AML-193 (cell line): ENCODE measurements at places on chromosomes 16 and 17.

DNA sequence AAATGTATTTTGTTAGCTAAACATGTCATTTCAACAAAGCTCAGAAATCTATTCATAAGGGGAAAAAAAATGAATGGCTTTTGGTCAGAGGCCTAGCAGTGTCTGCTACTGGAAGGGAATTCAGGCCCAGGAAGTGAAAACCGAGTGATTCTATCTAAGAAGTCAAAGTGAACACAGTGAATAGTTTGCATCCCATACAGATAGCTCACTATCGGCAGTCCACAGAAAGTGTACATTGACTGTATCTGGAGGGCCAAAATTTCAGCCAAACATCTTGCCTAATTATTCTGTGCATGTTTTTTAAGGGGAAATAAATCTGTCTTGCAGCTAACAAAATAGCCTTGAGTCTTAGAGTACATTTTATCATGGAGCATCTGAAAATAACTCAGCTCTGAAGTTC is 214.4 kb upstream of the CACNG5 start:
- DNase-seq: no peak

DNA sequence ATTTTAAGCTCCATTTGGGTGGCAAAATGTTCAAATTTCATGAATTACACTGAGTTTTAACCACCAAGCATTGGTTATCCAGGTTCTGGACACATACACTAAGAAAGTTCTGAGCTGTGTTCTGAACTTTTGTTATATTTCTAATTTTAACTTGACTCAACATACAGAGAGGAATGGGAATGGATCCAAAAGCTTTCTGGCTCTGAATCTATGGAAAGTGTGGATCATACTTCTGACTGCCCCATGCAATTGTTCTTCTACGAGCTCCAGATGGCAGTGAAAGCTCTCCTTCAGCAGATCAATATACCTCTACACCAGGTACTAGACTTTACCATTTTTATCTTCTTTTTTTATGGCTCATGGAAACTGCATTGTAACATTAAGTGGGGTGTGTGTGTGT is 113.0 kb upstream of the NOG start:
- DNase-seq: no peak

- DNase-seq: no peak
Observed at GRCh38 chr16:66400503-66401380, 26.4 kb upstream of the BEAN1 start.

DNA sequence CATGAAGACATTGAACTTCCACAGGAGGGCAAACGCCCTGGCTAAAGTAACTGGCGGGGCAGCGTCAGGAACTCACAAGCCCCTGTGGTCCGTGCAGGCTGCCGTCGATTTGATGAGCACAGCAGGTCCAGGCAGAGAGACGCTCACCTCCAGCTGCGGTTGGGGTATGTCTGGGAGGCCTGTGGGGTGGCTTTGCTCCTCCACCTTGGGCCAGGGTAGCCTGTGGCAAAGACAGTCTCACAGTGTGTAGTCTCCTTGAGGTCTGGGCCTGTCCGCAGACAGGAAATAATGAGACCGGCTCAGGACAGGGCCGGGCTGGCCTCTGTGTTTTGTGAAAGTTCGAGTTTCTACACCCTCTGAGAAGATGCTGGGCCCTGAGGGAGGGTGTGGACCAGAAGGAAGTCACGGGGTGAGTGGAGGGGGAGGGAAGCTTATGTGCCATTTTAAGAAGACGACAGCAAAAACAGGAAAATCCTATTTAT is 103.3 kb downstream of the METRNL start:
- no peak for DNase-seq

DNA sequence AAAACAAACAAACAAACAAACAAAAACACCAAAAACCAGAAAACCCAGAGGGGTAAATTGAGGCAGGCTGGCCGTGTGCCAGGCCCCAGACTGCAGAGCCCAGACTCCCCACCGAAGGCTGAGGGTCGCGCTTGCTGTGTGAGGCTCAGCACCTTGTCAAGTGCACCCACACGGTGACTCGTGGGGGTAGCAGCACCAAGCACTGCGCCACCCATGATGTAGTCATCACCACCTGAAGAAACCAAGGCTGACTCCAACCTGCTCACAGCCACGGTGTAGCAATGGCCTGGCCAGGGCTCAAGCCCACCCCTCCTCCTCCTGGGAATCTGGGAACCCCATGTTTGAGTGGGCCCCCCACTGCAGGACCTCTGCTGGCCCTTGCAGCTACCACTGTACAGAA is 11.9 kb downstream of the MCRIP1 start:
- DNase-seq: no peak

GRCh38 chr16:59053911-59054310 is 319.8 kb upstream of the GOT2 start:
- no peak for DNase-seq

DNA sequence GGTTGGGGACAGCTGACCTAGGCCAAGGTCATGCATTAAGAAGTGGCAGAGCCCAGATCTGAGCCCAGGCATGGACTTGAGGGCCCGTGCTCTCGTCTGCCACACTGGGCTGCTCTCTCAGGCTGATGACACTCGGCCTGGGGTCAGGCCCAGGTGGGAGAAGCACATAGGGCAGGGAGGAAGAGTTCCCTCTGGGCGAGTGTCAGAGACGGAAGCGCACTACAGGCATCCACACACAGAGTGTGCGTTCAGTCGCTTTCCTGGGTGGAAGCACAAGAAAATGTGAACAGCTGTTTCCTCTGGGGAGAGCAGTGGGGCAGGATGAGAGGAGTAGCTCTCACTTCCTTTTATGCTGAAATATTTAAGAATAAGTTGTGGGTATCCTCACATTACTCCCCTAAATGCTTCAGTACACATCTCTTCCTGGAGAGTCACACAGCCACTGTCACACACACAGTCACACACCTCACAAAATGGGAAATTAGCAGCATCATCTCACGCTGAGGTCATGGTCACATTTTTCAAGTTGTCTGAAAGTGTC is 59.7 kb downstream of the B9D1 start:
- peak; percentile 48 for DNase-seq

DNA sequence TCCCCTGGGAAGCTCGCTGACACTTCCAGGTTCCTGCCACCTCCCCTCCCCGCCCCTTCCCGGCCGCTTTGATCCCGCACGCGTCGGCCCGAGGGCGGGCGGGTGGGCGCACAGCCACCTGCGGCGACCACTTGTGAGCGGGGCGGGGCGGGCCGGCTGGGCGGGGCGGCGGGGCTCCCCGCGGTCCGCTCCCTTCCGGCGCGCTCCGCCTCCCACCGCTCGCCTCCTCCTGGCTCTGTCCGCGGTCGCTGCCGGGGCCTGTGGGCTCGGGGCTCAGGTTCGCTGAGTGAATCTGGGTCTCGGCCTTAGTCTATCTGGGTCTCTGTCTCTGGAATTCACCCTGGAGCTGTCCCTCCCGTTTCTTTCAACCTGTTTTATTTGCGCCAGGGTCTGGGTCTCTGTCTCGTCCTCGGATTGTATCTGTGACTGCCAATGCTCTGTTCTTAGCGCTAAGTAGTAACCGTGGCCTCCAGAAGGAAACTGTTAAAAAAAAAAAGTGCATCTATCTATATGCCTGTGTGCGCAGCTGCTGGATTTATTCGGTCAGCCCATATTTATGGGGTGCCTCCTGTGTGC is 2.7 kb upstream of the HES7 start:
- DNase-seq: no peak

- no peak for DNase-seq
Observed at GRCh38 chr16:35506898-35507194, 2047.4 kb downstream of the TP53TG3F start.

- DNase-seq: peak; percentile 2
Observed at GRCh38 chr17:12256380-12256995, 235.8 kb downstream of the MAP2K4 start.

DNA sequence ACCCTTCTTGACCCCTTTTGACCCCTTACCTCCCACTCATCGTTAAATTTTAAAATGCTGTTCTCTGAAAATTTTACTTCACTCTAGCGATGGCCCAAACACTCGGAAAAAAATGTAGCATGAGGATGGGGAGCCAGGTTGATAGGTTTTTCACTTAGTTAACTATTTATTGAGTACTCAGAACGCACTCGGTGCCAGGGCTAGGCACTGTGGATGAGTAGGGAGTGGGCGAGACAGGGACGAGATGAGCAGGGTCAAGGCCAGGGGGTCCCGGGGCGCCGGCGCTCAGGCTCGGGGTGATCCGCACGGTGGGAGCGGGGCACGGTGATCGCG is 392 bp downstream of the ZSCAN32 start:
- DNase-seq: no peak

GRCh38 chr17:43660816-43661493 is 767 bp downstream of the MEOX1 start:
- no peak for DNase-seq

DNA sequence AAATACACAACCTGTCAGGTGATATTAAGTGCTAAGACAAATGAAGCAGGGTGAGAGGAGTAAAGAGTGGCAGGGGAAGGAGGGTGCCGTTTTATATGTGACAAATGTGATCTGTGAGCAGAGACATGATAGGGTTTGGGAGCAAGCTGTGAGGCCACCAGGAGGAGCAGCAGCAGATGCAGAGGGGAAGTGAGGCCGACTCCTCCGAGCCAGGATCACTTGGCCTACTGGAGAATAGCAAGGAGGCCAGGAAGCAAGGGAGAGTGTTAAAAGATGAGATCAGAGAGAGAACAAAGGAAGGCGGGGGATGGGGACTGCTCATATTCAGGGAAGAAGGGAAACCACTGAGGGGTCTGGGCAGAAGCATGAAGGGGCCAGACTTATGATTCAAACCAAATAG is 129.4 kb downstream of the TANGO6 start:
- no peak for DNase-seq

DNA sequence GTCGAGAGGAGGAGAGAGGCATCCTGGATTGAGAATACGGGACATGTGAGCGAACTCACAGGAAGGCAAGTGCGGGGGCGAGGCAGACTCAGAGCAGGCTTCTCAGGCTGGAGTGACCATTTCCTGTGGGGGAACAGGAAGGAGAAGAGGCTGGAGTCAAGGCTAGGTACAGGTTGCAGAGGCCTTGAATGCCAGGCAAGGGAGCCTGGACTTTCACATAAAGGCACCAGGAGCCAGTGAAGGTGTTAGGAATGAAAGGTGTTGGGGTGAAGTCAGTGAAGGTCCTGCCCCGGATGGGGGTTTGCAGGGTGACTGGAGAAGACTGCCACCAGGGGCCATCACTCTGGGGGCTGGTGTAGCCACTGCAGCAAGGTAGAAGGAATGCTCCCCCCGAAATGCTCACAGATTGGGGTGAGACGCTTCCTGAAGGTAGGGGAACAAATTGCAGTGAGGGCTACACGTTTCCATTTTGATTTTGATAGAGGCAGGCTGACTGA is 5.3 kb upstream of the GPRC5C start:
- no peak for DNase-seq

- DNase-seq: no peak
Observed at GRCh38 chr16:49980166-49980565, 44.9 kb upstream of the CNEP1R1 start.

GRCh38 chr17:27366437-27366836 is 72.5 kb downstream of the WSB1 start:
- DNase-seq: no peak

DNA sequence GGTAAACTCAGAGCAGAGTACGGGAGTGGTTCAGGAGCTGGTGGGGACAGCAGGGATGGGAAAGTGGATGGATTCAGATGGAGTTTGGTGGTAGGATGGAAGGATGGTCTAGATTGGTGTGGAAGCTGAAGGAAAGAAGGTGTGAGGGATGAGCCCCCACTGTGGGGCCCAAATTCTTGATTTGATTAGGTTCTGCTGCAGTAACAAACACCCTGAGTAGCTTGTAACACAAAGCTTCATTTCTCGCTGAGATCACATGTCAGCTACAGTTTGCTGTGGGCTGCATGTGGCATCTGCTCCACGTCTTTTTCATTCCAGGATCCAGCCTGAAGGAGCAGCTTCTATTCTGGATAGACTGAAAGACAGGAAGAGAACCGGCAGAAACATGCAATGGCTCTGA is 143.8 kb downstream of the IRX3 start:
- no peak for DNase-seq

- no peak for DNase-seq
Observed at GRCh38 chr17:69567130-69567529, 152.6 kb downstream of the MAP2K6 start.

DNA sequence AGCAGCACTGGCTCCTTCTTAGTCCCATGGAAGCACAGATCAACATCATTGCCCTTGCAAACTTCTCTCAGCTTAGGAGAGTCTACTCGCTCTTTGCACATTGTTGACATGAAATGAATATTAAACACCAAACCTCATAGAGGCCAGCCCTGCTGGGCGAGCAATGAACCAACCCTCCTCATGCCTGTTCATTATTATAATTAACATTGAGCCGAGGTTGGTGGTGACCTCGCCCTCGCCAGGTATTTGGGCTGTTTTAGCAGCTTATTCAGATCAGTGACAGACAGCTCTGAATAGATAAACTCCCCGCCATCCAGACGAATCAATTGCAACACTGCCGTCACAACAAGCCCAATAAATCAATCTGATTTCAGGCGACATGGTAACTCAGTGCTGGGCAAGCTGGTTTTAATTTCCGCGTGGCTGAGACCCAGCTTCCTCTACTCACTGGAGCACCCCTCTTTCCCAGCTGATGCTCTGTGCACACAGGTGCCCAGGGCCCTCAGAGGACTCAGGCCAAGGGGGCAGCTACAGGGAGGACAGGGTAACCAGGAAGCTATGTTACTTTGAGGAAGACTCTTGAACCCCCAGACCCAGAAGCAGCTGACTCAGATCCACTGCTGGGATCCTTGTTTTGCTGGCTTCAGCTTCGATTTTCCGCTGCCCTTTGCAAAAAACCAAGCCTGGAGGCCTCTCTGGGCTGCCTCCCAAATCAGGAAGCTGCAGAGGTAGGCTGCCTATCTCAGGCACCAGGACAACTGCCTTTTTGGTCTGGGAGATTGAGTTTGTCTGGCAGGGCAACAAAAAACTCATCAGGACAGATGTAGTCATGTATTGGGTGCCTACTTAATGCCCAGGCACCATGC is 10.7 kb upstream of the SEZ6 start:
- no peak for DNase-seq

- no peak for DNase-seq
Observed at GRCh38 chr16:75660321-75660720, 12.7 kb downstream of the TERF2IP start.

DNA sequence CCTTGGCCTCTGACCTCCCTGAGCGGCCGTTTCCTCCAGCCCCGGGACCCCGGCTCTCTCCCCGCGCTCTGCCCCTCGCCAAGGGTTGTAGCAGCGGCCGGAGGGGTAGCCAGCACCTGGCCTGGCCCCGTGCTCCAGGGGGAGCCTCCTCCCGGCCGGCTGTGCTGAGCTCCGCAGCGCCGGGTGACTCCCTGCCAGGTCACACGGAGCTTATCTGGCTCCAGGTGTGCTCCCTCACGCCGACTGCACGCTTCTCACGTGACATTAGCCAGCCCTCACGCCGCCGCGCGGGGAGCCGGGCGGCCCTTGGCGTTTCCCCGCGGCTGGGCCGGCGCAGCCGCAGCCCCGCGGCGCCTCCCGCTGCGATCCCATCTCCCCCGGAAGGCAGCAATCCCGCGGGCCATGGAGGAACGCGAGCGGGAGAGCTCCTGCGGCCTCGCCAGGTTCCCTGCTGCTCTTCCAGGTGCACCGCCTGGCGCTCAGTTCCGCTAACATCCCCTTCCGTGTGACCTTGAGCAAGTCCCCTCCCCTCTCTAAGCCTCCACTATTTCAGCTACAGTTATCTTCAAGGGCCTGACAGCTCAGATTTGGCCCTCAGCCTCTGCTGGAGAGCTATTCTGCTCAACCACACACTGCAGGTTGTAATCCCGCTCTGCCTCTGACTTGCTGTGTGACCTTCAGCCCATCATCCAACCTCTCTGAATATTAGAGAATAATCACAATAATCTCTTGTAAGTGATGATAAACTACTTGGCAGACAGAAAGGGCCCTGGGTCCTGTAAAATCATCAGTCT is 3.4 kb downstream of the MYO18A start:
- peak; percentile 56 for DNase-seq

- no peak for DNase-seq
Observed at GRCh38 chr16:87337262-87337771, 20.1 kb upstream of the C16orf95 start.
